ENCODE measurements at places on chromosomes 2 and 18. TPM values are rescaled to one million over a fixed set of nuclear protein-coding genes. Genes with fewer than 3 reads are reported as not detected.
A peak's percentile ranks its signal among the peaks of the same experiment; 100 is the strongest.

- DNase-seq: no peak
Measured at GRCh38 chr2:232230560-232230959, 148.0 kb upstream of the ALPP start.

DNA sequence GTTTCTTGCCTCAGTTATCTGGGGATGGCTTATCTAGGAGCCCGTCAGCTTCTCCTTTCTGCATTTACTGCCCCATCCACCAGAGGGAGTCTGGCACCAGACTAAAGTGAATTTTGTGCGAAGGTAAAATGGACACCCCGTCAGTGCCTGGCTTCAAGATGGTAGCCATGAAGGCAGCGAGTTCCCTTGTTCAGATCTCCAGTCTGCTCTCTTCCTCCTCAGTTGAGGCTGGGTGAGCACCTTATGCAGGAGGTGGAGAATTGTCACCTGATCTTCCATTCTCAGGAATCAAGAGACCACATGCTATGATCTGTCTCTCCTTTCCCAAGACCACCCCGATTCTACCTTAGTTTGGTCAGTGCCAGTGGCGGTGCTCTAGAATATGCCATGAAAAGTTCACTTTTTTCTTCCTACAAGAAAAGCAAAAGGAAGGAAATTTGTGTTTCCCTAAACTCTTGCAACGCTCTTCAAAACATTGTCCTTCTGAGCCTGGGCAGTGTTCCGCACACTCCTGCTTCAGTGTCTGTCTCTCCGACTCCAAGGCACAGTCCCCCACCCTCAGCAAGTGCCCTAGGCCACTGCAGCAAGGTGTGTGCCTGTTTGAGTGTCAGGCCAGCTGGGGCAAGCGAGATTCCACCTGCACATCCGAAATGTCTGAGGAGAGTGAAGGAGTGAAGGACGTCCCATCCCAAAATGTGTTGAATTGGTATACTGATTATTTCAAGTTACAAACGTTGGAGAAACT lies 168.6 kb downstream of the SS18 start:
- no peak for DNase-seq

GRCh38 chr2:145138626-145139025 lies 618.7 kb upstream of the ZEB2 start:
- DNase-seq: no peak

DNA sequence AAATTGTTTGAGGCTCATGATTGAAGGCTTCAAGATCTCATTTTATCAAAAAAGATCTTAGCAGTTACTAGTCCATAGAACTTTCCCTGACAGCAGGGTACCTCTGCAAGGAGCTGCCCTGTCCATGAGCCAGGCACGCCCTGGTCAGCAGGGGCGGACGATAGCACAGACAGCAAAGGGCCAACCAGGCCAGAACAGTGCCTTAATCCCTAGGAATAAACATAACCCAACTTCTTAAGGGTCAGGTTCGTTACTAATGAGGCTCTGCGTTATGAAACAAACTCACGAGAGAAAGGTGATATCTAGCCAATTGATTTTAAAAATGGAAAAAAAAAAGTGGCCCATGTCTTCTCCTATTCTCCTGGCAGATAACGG lies 59.2 kb downstream of the BCL2 start:
- no peak for DNase-seq

- DNase-seq: peak; percentile 22
Measured at GRCh38 chr2:158667586-158667985, 127.5 kb upstream of the DAPL1 start.

DNA sequence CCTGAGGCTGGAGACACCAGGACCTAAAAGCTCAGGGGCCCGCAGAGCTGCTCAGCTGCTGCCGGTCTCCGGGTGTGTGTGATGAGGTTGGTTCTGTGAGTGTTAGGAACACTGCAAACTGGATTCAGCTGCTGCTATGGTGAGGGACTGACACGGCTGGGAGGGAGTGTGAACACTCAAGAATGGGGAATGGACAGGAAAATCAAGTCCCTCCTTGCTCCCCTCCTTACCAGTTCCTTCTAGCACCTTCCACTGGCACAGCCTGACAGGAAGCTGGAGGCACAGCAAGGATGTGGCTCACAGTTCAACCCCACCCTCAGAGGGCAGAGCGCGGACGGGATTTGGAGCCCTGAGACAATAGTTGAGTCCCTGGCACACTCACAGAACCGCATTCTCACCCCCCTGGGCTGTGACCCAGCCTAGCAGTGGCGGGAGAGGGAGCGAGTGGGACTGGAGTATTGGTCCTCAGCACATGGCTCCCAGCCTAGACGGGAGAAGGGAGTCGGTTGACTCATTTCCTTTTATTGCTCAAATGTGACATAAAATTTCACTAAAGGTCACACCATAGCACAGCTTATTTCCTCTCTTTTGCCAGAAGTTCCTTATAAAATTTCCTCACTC lies 42.5 kb downstream of the LRRC30 start:
- DNase-seq: peak; percentile 18

GRCh38 chr2:215002500-215002899 lies 135.9 kb downstream of the ABCA12 start:
- DNase-seq: peak; percentile 61

DNA sequence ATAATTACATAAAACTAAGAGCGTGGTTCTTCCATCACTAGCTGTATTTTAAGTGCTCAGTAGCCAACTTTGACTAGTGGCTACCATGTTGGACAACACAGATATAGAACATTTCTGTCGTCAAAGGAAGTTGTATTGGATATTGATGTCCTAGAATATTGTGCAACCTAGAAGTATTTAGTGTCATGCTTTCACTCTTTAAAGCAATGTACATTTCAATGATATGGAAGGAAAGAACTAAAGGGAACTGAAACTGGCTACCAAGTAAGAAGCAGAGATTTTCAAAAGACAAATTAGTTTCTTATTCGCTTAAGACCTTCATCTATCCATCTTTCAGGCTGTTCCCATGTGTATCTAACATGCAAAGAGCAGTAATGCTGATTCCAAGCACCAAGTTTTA lies 85.4 kb upstream of the EML6 start:
- no peak for DNase-seq

Gene COL4A4
- 0.72 TPM for total RNA-seq

Gene SCN3A
- total RNA-seq: 11.8 TPM

Gene GRB14
- 0.48 TPM for total RNA-seq

Gene LRRC30
- 3.4 TPM for total RNA-seq

Gene CD207
- total RNA-seq: 0.96 TPM

Gene REG3G
- 1.7 TPM for total RNA-seq

Gene SSB
- total RNA-seq: 78.7 TPM

Gene LYG2
- total RNA-seq: not detected

Measured in umbilical cord (tissue), 2 donors.